Panc1 (cell line): ENCODE measurements at places on chromosomes 16 and 17. TPM values are rescaled to one million over a fixed set of nuclear protein-coding genes. Genes with fewer than 3 reads are reported as not detected.

GRCh38 chr17:63414222-63414621 lies 31.9 kb downstream of the CYB561 start:
- DNase-seq = no peak

Gene CALB2
- 0.59 TPM for total RNA-seq

DNA sequence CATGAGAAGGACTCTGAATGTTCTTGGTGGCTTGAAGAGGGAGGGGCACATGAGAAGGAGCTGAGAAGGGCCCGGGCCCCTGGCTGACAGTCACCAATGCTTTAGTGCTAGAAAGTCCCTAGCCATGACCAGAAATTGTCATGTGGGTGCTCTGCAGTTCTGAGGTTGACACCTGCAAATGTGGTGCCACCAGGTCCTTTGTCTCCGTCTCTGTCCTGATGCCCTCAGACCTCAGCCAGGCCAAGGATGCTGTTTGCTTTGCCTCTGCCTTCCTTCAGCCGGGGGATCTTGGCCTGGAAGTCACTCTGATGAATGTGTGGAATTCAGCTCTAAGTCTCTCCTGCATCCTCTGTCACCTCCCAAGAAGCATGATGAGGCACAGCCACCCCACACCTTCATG lies 63.6 kb downstream of the TNFRSF13B start:
- no peak for DNase-seq

Gene KRT39
- not detected for total RNA-seq

- no peak for DNase-seq
Observed at GRCh38 chr17:31489295-31490018, 98.0 kb downstream of the RAB11FIP4 start.

- no peak for DNase-seq
Observed at GRCh38 chr17:45270828-45271418, 9.0 kb upstream of the SPATA32 start.

- DNase-seq = no peak
Observed at GRCh38 chr17:58413684-58414083, 3.6 kb downstream of the RNF43 start.

DNA sequence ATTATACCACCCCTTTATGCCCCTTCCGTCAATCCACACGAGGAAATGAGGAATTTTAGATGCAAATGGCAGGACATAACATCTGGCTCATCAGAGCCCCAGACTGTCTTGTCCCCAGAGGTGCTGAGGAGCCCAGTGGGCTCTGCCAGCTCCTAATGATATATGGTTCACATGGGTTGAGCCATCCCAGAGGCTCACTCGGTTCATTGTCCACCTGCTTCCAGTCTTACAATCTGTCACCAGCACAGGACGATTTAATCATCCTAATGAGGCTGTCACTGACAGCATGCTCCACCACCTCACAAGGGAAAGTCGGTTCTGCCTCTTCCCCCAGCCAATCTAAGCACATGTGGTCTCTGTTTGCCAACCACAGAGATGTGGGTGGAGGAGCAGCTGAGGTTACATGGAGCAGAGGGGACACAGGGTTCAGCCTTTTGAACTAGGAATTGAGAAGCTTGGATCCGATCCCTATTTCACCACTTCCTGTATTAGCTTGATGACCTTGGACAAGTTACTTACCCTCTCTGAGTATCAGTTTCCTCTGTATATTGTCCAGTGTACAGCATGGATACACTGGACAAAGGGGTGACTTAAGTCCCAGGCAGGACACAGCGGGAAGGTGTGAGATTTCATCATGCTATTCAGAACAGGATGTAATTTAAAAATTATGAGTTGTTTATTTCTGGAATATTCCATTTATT lies 27.0 kb upstream of the DHX8 start:
- DNase-seq = no peak

GRCh38 chr16:14490235-14490634 lies 139.8 kb downstream of the PARN start:
- no peak for DNase-seq
